ENCODE measurements at places on chromosomes 3 and 15.

GRCh38 chr3:169579116-169579710 is 84.3 kb downstream of the MECOM start:
- DNase-seq: no peak

- DNase-seq: no peak
Observed at GRCh38 chr3:171896316-171896715, 53.2 kb downstream of the TMEM212 start.

DNA sequence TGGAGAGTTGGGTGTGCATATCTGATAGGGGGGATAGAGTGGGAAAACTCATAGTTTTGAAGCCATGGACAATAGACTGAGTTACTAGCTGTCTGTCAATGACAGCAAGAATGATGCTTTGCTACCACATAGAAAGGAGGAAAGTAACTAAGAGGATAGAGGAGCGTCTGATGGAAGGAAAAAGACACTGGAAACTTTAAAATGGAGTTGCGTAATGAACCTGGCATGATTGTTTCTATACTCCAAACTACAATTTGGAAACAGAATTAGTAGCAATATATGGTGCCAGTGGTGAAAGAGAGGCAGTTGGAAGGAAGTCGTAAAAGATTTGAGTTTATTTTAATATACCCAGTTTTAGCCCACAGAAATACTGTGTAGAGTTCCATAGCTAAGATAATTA is 163.6 kb downstream of the TUSC7 start:
- no peak for DNase-seq

GRCh38 chr3:127929818-127930413 is 14.9 kb downstream of the KBTBD12 start:
- no peak for DNase-seq
